GM13977 (cell line): ENCODE measurements at places on chromosomes 16 and 17.
A peak's percentile ranks its signal among the peaks of the same experiment; 100 is the strongest.

GRCh38 chr17:36583787-36584186 is 7.9 kb upstream of the DHRS11 start:
- no peak for DNase-seq

- no peak for DNase-seq
Measured at GRCh38 chr16:13013043-13013442, 111.6 kb downstream of the SHISA9 start.

GRCh38 chr17:74199306-74200092 is 4.0 kb upstream of the RPL38 start:
- peak; percentile 79 for DNase-seq

DNA sequence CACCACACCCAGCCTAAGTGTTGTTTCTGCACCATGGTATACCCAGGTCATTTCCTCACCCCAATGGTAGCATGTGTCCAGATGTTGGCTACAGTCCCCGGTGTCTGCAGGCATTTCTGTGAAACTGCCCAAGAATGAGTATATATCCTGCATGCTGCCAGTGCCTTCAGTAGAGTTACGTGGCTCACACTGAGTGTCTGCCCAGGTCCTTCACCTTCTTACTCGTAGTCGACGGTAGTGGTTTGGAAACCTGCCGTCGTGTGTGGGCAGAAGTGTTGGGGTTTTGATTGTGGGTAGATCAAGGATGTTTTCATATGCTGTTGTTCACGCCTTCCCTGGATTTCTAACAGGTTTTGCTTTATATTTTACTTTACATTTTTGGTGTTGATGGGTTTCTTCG is 16.8 kb downstream of the TCF25 start:
- no peak for DNase-seq

- peak; percentile 6 for DNase-seq
Measured at GRCh38 chr16:5073279-5073629, 1.6 kb downstream of the ALG1 start.

DNA sequence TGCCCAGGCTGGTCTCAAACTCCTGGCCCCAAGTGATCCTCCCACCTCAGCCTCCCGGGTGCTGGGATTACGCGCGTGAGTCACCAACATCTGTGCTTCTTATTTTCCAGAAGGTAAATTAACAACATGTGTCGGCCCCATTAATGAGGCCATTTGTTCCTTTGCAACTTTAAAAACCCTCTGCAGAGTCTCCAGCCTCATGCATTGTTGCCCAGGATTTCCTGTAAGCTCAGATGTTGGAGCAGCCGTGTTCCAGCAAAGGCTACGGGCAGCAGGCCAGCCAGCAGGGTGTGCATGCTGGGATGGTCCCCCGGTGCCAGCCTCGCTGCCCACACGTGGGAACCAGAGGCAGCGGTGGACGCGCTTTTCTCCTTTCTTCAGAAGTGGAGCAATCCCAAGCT is 19.1 kb upstream of the HEXD start:
- DNase-seq, result no peak

GRCh38 chr16:81292936-81293335 is 21.8 kb upstream of the GAN start:
- DNase-seq, result no peak

GRCh38 chr16:84511180-84511800 is 6.8 kb upstream of the MEAK7 start:
- DNase-seq, result peak; percentile 73

DNA sequence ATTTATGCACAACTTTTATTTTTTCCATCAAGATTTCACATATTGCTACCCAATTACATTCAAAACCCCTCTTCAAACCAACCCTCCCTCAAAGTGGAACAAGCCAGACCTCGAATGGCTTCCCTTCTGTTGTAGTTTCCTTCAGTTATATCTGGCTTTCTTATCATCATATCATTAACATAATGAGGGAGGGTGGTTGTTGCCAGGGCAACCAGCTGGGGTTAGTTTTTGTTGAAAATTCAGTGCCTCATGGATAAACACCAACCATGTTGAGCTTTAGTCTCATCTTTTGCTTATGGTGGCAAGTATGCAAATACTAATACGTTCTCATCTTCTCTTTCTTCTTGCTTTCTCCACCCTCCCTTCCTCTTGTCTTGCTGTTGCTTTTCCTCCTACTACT is 359.7 kb downstream of the CDH11 start:
- no peak for DNase-seq

DNA sequence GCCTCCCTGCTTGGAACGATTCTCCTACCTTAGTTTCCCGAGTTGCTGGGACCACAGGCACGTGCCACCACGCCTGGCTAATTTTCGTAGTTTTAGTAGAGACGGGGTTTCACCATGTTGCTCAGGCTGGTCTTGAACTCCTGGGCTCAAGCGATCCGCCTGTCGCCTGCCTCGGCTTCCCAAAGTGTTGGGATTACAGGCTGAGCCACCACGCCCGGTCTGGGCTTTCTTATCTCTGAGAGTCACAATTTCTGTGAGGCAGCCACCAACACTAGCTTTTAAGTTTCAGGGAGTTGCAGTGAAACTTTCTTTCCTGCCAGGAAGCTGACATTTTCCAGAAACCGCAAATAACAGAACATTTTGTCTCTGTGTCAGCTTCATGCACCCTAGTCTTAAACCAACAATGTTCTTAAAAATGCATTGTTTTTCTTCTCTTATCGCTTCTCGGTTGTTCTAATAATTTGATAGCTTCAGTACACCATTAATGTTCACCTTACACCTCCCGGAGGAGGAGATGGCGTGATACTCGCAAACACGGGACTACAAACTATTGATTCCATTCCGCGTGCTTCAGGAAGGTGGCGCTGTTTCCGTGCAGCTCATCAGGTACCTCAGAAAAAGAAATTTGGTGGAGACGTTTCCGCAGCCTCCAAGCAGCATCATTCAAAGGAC is 7.4 kb upstream of the DHRS7B start:
- peak; percentile 78 for DNase-seq

GRCh38 chr16:82880346-82880745 is 253.6 kb downstream of the CDH13 start:
- no peak for DNase-seq

DNA sequence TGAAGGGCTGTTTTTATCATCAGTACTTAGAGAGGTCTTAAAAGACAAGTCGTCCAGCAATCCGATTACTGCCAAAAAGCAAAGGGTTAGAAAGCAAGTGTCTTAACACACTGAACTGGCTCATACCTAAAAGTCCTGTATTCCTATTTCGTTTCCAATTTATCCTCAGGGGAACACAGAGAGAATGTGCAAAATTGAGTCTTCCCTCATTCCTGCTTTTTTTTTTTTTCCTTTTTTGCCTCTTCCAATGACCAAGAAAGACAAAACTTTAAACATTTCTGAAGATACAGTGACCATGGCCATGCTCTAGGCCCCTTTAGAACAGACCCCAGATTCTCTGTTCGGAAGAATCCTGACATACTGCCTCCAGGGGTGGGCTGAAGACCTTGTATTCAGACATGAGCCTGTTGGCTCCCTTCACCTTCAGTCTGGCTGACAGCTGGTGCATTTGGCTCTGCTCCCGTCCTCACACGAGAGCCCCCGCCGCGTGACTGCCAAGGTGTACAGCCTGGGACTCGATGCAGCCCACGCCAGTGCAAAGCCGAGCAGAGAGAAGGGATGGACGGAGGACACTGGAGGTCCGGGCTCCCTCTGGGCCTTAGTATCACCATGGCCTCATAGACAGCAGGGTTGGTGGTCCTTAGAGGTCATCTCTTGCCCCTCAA is 47.0 kb downstream of the COTL1 start:
- DNase-seq, result no peak

GRCh38 chr17:51733166-51733565 is 425.3 kb downstream of the CA10 start:
- DNase-seq, result no peak

DNA sequence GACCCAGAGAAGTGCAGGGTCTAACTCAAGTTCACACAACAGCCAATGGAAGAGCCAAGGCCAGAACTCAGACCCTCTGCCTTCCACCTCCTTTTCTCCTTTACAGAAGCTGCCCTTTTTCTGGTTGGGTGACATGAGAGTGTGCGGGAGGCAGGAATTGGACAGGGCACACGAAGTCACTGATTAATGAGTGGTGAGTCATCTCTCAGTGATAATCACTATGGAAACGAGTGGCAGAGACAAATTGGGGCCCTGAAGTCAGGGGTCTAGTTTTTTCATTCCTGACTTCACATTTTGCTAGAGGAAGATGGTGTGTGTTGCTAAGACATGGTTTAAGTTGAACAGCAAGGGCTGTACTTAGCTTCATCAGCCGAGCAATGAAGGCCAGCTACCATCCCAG is 312.7 kb upstream of the CCL2 start:
- no peak for DNase-seq

GRCh38 chr17:41060052-41060604 is at the start of gene KRTAP2-3:
Gene KRTAP2-3, minus strand, starts transcription at chr17:41060114. Its CDS starts 64 bp downstream, at chr17:41060050.
- DNase-seq, result no peak

DNA sequence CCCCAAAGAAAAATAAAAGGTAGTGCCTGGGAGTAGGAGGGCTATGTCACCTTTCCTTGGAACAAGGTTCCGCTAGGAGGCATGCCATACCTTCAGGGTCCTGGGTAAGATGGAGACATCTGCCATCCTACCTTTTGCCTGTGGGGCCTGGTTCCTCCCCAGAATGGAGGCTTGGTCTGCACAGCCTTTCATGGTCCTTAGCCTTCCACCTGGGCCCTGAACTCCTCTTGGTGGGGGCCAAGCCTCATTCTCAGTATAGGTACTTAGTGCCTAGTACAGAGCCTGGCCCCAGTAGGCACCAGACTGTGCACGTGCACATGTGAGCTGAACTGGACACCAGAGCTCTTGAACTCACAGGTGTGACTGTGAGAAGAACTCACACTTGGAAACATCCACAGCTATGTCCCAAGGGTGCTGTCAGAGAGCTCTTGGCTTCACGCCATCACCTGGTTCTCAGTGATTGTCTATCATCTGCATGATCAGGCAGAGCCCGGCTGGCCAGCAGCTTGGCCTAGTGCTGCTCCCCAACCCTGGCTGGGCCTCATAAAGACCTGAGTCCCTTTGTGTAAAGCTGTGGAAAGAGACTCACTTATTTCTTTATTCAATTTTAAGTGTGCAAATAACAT is 143.2 kb downstream of the SOCS1 start:
- no peak for DNase-seq

- no peak for DNase-seq
Measured at GRCh38 chr17:45757431-45758218, 26.5 kb upstream of the CRHR1 start.

DNA sequence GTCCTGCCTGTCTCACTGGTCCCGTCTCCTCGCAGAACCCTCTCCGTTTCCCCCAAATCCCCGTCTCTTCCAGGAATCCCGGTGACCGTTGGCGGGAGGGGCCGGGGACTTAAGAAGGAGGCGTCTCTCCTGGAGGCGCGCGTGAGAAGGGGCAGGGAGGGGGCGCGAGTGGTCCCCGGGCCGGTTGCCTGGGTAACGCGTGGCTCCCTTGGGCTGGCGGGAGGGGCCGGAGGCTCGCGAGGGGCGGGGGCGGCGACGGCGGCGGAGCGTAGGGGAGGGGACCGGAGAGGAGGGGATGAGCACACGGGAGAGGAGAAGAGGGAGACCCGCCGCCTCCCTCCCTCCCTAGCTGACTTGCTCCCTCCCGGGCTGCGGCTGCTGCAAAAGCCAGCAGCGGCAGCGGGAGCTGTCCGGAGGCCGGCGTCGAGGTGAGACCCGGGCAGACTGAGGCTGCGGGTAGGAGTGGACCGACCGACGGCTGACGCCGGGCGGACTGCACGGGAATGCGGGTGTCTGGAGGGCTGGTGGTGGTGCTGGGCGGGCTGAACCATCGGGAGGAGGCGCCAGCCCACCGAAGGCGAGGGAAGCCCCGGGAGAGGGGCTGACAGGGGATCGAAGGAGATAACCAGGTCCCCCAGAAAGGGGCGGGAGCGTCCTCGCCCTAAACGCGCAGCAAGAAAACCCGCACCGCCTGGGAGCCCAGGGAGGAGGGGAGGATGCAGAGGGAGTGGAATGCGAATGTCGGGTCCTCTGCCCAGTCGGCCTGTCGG is at the start of gene PRRT2:
PRRT2 (plus strand) TSS at position 298 of the 770 bp plus-strand sequence. CDS start 862 bp downstream, outside the sequence.
- no peak for DNase-seq

GRCh38 chr17:29575511-29576213 is 7.2 kb downstream of the TP53I13 start:
- DNase-seq, result no peak

DNA sequence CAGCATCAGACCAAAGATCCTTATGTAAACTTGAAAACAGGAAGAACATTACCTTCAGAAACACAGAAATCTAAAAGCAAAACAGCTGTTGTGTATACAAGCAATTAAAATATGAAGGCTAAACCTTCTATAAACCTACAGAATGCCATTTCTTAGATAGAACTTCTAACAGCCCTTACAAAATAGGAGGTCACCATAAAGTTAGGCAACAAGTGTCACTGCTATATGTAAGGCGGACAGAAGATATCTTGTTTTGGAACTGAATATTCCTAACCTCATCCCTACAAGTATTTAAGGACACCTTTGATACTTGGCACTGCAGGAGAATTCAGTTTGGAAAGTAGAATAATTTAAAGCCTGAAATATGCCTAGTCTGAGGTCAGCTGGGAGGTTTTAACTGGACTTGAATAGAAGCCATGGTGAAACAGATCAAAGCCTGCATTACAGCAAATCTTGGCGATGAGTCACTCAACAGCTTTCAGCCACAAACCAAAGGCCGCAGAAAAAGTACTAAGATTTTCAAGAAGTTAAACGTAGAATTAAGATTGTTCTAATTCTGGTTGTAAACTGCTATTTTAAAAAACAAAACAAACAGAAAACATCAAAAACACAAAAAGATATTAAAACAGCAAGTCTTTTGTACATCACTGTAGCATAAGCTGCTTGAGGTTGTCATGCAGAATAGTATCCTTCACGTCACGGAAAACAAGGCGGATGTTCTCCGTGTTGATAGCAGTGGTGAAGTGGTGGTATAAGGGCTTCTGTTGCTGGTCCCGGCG is 42.7 kb downstream of the GNA13 start:
- DNase-seq, result peak; percentile 48

- no peak for DNase-seq
Measured at GRCh38 chr17:33983824-33984574, 271.1 kb upstream of the CCL2 start.

DNA sequence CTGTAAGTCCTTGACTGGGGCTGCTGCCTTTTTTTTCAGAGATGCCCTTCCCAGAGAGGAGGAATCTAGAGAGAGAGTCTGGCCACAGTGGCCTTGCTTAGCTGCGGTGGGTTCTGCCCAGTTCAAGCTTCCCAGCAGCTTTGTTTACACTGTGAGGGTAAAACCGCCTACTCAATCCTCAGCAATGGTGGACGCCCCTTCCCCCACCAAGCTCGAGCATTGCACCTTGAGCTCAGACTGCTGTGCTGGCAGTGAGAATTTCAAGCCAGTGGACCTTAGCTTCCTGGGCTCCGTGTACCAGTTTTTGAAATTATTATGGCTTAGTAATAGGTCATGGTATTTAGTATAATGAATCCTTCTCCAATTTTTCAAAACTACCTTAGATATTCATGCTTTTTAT is 395.4 kb downstream of the NPIPA7 start:
- no peak for DNase-seq

GRCh38 chr16:67847064-67847861 is at the start of gene CENPT:
Gene CENPT, minus strand, starts transcription at chr16:67847693. Its CDS starts 13,834 bp downstream, at chr16:67833859.
- peak; percentile 86 for DNase-seq

DNA sequence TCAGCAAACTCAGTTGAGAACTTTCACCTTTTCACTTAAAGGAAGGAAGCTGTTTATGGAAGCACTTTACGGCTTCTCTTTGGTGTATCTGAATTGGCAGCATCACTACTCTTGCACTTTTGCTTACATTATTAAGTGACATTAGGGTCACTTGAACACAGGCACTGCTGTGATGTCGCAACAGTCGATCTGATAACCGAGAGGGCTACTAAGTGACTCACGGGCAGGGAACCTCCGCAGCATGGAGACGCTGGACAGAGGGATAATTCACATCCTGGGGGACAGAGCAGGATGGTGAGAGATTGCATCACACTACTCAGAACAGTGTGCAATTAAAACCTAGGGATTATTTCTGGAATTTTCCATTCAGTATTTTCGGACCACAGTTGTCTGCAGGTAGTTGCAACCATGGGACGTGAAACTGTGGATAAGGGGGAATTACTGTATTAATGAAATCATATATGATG is 56.5 kb downstream of the DNAH2 start:
- DNase-seq, result no peak
